MM.1S (cell line): ENCODE measurements at places on chromosomes 4 and X.

DNA sequence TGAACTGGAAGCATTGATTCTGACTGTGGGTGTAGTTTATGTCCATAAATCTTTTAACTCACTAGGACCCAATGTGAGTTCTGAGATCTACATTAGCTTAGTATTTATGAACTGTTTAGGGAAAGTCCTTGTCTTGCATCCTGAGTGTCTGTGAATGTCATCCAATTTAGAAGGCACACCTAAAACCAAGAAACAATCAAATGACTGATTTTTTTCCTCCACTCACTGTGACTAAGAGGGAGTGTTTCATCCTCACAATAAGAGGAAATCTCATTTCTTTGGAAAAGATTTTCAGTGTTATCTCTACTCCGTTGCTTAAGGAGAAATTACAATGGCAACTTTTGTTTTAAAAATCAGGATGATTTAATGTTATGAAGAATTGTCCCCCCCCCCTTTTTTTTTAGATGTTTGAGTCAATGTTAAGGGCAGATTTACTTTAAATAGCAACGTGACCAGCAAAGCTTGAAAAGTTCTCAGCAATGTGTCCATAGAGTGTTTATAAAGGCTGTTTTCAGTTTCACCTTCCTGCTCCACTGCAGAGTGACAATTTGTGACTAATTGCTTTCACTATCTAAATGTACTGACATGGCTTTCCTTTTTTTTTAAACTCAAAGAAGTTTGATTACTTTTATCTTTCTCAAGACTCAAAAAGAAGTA lies 173.0 kb downstream of the SPCS3 start:
- H3K27ac ChIP-seq: peak overlapping the region; percentile 3; the same call in 1 of the 2 replicates
- H3K4me3 ChIP-seq: 0 out of 2 replicates have a peak overlapping the region, but pooled peaks have one; percentile 4
- DNase-seq: peak; percentile 91
- H3K36me3 ChIP-seq: no peaks in the 10 kb centered on the region

- no peak for DNase-seq
- no peak overlapping the region for H3K27ac ChIP-seq
- no peaks in the 10 kb centered on the region for H3K27me3 ChIP-seq
- H3K4me3 ChIP-seq: no peak overlapping the region
- no peaks in the 10 kb centered on the region for H3K4me1 ChIP-seq
Measured at GRCh38 chr4:95217197-95217596, 331.6 kb downstream of the UNC5C start.

GRCh38 chr4:124234771-124235170 lies 477.8 kb downstream of the ANKRD50 start:
- H3K27ac ChIP-seq: no peak overlapping the region
- no peaks in the 10 kb centered on the region for H3K27me3 ChIP-seq
- H3K36me3 ChIP-seq: no peaks in the 10 kb centered on the region
- H3K4me3 ChIP-seq: no peak overlapping the region

- H3K36me3 ChIP-seq: no peaks in the 10 kb centered on the region
- no peaks in the 10 kb centered on the region for H3K27me3 ChIP-seq
- no peak overlapping the region for H3K27ac ChIP-seq
- no peaks in the 10 kb centered on the region for H3K4me1 ChIP-seq
- H3K4me3 ChIP-seq: no peak overlapping the region
- no peak for DNase-seq
Measured at GRCh38 chr4:826508-827208, 729 bp upstream of the CPLX1 start.

DNA sequence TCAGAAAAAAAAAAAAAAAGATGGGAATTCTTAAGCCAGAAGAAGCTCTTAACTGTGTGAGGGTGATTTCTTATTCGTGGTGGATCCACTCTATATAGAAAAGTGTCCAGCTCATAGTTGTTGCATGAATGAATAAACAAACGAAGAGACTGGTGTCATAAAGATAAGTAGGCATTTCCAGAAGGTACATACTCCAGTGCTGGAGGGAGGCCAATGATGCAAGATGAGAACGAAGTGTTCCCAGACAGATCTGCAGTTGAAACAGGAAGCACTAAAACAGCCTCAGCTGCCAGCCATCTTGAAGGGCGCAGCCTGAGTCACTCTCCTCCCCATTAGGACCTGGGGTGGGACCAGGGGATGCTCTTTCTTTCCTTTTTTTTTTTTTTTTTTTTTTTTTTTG lies 47.4 kb upstream of the HOPX start:
- H3K4me1 ChIP-seq: peaks cover 3% of the 10 kb centered on the region
- H3K4me3 ChIP-seq: no peak overlapping the region
- no peak overlapping the region for H3K27ac ChIP-seq
- H3K36me3 ChIP-seq: no peaks in the 10 kb centered on the region

GRCh38 chr4:124757126-124757525 lies 44.6 kb upstream of the ANKRD50 start:
- H3K4me3 ChIP-seq: no peak overlapping the region
- no peak for DNase-seq
- H3K36me3 ChIP-seq: no peaks in the 10 kb centered on the region
- no peaks in the 10 kb centered on the region for H3K4me1 ChIP-seq

DNA sequence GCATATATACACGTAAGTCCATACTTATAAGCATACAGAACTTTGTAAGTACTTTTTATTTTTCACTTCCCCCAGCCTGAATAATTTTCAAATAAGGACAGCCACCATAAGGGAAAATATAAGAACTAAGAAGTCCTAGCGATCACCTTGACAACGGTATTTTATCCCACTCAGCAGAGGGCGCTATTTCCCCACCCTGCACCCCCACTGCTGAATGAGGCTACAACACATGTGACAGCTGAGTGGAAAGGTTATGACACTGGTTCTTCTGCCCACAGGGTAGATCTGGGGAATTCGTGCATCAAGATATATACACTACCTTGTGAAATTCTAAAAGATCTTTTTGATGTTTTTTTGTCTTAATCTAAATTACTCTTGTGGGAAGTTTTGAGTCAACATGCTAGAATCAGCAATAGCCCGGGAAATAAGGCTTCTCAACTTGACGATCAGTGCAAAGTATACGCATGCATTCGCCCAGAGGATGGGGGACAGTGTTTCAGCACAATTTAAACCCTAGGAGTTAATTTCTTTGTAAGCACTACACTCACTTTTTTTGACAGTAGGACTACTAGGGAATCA lies 151.5 kb downstream of the CORIN start:
- no peak overlapping the region for H3K27ac ChIP-seq
- no peaks in the 10 kb centered on the region for H3K4me1 ChIP-seq
- DNase-seq: peak; percentile 67
- H3K36me3 ChIP-seq: no peaks in the 10 kb centered on the region
- H3K4me3 ChIP-seq: no peak overlapping the region
- no peaks in the 10 kb centered on the region for H3K27me3 ChIP-seq
